ENCODE measurements at places on chromosomes 16 and 17. TPM values are rescaled to one million over a fixed set of nuclear protein-coding genes. Genes with fewer than 3 reads are reported as not detected.

The ABCA8 gene
- total RNA-seq = not detected

The WNK4 gene
- total RNA-seq = 0.12 TPM

The SHCBP1 gene
- total RNA-seq = 43.9 TPM

The RASL10B gene
- 0.71 TPM for total RNA-seq

The POLR2C gene
- total RNA-seq = 88.5 TPM

The ABCA9 gene
- total RNA-seq = 0.07 TPM

The CCDC200 gene
- 0.92 TPM for total RNA-seq

The NPIPB9 gene
- total RNA-seq = 3.6 TPM

The MYADML2 gene
- not detected for total RNA-seq

The ANKRD40CL gene
- not detected for total RNA-seq

DNA sequence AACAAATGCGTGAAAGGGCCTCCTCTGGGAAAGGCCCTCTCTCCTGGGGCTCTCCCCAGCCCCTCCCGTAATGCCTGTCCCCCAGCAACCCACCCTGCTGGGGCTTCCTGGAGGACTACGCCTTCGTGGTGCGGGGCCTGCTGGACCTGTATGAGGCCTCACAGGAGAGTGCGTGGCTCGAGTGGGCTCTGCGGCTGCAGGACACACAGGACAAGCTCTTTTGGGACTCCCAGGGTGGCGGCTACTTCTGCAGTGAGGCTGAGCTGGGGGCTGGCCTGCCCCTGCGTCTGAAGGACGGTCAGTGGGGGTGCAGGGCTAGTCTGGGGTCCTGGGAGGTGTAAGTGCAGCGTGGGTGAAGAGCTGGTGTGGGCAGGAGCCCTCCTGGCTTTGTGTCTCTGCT, 4.9 kb downstream of the SPATA20 start:
- DNase-seq = no peak

GRCh38 chr17:35345926-35346771, 27.3 kb downstream of the SLFN11 start:
- DNase-seq = peak; percentile 84

- DNase-seq = no peak
Observed at GRCh38 chr16:4386451-4386805, 14.8 kb downstream of the VASN start.

GRCh38 chr16:74738113-74738541, 36.5 kb downstream of the FA2H start:
- no peak for DNase-seq

- DNase-seq = peak; percentile 92
Observed at GRCh38 chr16:31700530-31701388, 172.8 kb upstream of the ZNF267 start.

DNA sequence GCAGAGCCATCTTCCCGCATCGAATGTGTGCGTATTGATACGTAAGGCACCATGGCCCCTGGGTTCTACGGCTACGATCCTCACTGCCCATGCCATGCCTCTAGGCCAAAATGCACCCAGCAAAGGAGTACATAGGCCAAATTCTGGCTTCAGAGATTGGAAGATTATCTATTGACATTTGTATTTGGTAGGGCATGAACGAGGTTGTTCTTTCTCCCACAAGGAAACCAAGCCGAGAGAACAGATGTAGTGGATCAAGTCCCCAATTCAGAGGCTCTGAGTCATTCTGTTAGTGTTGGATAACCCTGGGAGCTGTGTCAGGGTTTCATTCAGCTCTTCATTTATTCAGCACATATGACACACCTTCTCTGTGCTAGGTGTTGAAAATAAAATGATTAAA, 36.5 kb downstream of the HOXB1 start:
- no peak for DNase-seq

DNA sequence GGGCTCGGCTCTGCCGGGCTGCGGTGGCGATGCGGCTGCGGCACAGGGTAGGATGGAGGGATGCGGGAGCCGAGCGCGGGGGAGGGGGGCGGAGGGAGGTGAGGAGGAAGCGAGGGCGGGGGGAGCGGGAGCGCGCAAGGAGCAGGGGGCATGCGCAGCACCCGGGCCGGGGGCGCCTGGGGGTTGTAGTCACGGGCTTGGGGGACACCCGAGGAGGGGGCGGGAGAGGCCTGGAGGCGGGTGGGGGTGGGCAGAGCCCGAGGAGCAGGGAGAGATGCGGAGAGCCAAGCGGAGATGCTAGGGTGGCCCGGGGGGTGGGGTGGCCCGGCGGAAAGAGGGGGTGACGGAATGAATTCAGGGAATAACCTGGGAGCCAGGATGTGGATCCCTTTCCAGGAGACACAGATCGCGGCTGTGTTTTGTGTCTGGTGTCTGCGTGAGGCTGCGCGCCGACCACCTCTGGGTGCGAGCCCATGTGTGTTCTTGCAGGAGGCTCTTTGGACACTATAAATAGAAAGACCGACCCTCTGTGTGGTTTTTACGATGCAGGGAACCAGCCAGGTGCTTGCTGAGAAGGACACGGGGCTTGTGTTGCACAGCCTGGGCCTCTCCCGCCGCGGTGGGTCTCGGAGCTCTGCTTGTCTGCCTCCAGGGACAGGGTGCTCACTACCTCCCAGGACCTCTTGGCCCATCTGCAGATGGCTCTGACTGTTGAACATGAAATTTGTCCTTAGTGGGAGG, at the start of gene STX1B:
STX1B (minus strand) TSS at position 54 of the 741 bp plus-strand sequence. CDS start 242 bp downstream, outside the sequence.
- peak; percentile 80 for DNase-seq

GRCh38 chr17:74671031-74671771, 41.5 kb downstream of the CD300LF start:
- DNase-seq = peak; percentile 93

GRCh38 chr17:61555127-61555566, 35.9 kb downstream of the NACA2 start:
- no peak for DNase-seq

GRCh38 chr17:37494401-37494831, 4.7 kb downstream of the DUSP14 start:
- no peak for DNase-seq

DNA sequence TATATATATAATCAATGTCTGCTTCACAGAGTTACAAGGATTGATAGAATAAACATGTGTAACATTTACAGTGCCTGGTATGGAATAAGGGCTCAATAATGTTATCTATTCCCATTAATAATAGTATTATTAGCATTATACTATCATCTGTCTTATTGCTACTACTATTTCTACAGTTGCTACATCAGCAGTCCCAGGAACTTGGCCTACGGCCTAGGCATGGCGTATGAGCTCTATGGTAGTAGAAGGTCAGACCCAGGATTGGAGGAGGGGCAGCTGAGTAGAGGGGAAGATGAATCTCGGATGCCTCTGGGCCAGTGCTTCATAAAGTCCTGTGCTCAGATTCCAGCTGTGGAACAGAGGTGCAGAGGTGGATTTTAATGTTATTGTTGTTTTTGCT, 146.3 kb upstream of the TBX2 start:
- DNase-seq = no peak

DNA sequence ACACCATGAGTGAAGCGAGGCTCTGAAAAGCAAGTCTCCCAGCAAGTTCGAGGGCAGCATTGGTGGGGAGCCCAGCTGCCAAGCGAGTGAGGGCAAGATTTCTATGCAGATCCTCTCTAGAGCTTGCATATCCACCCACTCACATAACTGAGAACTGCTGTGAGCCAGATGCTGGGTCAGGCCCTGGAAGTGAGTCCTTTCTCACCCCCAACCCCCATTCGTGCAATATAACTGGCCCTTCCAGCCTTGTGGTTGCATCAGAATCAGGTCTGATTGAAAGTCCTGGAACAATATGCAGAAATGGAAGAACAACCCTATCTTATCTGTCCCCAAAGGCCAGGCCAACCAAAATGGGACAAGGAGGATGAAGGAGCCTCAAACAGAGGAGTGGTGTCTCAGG, 146.6 kb downstream of the IRX5 start:
- DNase-seq = no peak

DNA sequence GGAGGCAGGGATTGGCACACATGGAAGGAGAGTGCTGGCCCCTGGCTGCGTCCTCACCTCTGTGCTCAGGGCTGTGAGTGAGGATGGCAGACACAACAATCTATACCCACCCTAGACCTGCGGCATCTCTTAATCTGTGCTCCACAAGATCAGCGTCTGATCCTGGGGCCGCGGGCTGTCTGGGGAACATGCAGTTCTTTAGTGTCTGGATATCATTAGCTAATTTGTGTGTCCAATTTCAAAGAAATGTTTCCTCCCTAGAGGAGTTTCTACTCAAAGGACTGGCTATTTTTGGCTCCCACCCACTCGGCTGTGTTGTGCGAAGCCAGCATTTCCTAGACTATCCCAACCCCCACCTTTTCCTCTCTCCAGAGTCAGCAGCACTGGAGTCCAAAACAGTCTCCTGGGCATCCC, 93.8 kb downstream of the GRIN2A start:
- DNase-seq = no peak

- DNase-seq = no peak
Observed at GRCh38 chr16:82788225-82788624, 161.5 kb downstream of the CDH13 start.

DNA sequence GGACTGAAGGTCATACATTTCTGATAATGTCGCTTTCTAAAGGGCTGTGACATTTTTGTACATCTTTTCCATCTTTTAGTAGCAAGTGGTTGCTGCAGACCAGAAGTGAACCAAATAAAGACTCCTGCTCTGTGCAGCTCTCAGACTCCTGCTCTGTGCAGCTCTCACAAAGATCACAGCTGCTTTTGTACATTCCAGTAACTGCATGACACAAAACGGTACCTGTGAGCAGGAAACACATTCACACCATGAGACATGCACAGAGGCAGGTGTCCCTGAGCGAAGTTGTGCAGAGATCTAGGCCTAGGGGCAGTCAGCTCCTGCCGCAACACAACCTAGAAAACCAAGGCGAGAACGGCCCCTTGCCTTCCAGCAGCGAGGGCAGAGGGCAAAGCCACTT, 67.5 kb downstream of the KLHDC4 start:
- no peak for DNase-seq
